ENCODE measurements at places on chromosomes 2 and 18.

DNA sequence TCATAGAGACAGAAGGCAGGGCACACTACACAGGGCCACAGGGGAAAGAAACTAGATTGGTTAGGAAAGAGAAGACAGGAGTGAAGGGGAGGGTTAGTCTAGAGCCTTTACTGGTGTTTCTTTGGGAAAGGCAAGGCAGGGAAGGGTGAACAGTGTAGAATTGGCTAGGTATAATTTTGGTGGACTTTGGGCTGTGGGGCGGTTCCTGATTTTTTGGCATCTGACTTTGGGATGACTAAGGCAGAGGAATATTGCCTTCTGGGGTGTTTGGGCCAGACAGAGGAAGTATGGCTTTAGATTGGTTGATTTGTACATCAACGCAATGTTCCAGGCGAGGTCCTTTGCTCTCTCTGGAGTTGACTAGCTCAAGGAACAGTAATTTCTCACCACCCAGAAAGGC, 534.8 kb downstream of the DCC start:
- DNase-seq = no peak

- no peak for DNase-seq
Measured at GRCh38 chr2:71330585-71331330, 824 bp upstream of the ZNF638 start.

GRCh38 chr2:910698-911097, 40.0 kb upstream of the SNTG2 start:
- no peak for DNase-seq

DNA sequence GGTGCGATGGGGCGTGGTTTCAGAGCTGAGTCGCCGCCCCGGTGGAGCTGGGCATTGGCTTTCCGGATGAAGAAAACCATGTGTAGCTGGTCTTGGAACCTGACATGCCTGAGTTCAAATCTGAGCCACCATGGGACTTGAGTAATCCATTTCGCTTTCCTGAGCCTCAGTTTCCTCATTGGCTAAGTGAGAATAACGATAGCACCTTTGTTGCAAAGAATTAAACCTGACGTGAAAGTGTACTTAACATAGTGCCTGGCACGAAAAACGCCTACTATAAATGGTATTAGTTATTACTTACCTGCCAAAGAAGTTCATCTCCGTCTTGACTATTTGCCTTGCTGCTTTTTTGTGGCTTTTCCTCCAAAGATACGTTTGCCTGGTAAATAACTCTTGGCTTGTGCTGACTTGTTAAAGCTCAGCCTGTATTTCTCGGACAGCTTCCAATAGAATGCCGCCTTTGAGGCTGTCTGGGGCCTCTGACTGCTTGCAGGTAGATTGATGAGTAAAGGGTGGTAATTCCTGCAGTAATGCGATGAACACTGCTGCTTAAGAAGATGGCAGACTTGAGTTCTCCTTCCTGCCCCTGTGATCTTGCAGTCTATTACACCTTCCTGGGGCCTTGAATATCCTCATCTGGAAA, 1.3 kb downstream of the CDCA7 start:
- DNase-seq = no peak

DNA sequence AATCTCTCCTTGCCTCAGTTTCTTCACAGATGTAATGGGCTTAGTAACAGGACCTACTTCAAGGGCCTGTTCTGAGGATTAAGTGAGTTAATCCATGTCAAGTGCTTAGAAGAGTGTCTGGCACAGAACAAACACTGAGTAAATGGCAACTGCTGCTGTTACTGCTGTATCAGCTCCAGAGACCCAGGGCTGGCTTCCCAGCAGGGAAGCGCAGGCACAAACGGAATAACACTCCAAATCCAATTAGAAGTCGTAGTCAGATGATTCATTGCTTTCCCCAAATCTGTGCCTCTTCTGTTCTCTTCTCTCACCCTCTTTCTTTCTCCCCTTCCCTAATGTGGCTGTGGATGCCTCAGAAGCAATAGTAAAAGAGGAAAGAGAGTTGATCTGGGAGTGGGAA, 101.1 kb upstream of the FZD7 start:
- no peak for DNase-seq

GRCh38 chr2:18387441-18388206, 172.8 kb downstream of the RDH14 start:
- DNase-seq = peak; percentile 31

DNA sequence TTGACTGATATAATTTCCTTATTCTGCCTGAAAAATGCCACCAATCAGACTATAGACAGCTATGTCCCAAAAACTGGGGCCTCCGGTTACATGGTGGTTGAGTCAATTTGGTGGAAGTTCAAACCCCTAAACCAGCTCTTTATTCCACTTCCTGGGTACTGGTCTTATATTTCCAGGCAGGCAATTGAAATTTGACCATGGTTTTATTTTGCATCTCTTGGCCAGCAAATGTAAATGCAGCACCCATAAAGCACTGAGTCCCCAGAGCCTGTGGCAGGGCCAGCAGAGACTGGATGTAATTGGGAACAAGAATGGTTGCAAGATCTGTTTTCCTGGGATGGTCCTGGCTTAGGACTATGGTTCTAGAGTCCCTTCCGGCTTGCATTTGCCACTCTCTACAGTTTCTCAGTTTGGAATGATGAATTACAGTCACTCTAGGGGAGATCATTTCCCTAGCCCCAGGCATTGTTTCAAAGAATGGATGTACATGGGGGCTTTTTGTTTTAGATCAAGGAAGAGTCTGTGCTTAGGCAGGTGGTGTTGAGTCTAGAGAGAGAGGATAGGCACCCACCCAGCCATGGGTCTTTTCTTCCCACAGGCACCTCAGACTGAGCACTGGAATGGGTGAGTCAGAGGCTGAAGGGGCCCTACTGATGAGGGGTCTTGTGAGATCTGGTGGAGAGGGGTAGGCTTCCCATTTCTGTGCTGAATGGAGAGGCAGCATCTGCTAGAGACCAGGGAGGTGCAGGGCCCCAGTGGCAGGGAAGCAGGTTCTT, 108.4 kb upstream of the CDC42EP3 start:
- no peak for DNase-seq

GRCh38 chr2:49037197-49037596, 117.1 kb downstream of the FSHR start:
- DNase-seq = no peak

- DNase-seq = no peak
Measured at GRCh38 chr2:102239344-102239743, 52.5 kb downstream of the IL1RL2 start.

GRCh38 chr2:219542931-219543595, 546 bp downstream of the CHPF start:
- DNase-seq = no peak

DNA sequence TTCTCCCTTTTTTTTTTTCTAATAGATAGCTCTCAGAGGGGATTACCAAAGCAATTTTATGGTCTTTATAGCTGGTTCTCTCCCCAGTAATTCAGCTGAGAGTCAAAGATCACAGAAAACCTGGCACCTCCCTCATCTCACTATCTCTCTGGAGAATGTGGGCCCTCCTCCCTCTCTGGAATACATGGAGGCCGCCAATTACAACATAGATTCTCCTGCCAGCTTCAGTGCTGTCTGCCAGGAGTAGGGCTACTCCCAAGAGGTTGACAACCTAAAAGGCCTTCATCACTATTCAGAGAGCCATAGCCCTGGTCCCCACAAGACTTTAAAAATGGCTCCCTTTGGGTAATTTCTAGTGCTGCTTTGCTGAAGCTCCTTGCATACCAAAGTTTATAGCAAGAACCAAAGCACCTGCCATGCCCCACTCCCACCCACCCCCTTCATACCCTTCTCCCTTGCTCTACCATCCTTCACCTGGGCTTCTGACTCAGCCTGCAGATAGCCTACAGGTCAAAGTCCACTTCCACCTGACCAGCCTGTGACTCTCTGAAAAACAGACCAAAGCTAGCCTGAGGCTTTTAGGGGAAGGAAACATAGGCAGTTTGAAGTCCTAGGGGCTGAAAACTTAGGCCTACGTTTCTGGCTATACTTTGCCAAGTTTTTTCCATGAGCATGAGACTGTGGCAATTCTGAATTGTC, 472.3 kb downstream of the TNS1 start:
- DNase-seq = no peak

DNA sequence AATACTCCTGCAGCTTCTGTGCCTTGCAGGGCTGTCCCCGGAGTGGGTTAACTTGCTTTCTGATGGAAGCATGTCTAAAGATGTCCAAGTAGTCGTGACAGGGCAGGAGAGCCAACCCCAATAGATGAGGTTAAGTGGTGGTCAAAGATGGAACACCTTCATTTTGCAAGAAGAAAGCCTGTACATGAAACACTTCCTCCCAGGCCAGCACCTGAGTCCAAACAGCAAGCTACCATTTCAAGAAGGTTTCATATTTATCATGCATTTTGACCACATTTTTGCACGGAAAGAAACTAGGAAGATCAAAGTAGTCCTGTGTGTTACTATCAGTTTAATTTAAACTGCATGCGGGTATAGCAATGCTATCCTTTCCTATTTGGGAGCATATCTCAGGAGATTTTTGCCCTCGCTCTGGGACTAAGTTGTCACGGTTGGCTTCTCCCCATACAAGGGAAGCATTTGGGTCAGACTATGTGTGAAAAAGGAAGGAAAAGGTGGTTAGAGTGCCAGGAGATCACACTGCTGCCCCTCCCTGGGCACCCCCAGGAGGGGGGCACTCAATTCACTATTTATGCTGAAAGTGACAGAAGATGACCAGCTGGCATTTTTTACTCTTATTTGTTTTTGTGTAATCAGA, 187.6 kb downstream of the ZNF521 start:
- no peak for DNase-seq

GRCh38 chr2:128311216-128311754, 7.4 kb downstream of the HS6ST1 start:
- DNase-seq = no peak

DNA sequence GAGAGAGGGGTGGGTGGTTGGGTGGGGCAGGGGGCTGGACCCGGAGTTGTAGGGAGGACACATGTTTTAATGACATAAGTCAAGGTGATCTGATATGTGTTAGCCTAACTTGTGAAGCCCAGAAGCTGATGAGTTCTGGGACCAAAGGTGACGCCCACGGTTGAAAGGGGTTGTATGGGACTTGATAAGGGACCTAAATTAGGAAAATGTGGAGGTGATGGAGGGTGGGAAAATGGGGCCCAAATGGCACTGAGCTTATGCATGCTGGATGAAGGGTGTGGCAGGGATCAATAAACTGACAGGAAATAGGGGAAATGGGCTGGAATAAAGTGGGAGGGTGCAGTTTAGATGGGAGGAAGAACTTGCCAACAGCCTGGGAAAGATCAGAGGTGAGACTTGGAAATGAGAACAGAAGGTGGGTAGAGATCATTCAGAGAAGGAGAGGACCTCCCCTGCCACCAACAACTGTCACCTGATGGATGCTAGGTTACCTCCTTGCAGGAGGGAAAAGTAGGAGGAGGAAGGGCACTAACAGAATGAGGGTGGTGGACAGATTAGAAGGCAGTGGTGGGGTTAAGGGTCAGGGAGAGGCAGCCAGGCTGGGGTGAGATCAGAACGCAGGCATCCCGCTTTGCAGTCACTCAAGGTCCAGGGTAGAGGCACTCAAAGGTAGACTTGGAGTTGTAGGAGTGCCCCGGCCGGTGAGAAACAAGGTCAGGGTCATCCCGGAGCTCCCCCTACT, 15.3 kb downstream of the WNT10A start:
- DNase-seq = no peak

DNA sequence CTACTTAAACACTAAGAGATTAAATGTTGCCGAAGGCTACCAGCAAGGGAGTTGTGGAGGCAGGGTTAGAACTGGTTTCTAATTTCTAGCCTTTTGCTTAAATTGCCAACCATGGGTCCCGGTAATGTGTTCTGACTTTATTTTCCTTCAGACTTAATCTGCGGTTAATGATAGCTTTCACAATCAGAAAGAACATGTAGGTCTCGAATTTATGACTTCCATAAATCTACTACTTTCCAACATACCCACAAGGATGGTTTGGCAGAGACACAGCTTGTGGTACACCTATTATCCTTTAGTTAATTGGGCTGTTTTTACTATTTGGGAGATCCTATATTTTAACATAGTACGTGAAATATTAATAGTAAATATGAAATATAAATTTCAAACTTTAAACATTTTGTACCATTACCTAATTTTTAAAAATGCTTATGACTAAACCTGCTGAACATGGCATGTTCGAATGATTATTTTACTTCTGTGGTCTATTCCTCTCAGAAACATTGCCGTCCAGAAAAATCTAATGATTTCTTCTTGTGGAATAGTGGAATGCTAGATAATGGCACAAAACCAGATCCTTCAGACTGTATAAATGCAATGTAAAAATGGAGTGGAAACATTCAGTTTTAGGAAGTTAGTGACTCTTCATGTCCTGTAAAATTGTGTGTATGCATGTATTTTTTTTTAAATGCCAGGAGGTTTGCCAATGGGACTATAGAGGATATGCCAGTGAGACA, 41.3 kb downstream of the PARD3B start:
- no peak for DNase-seq

GRCh38 chr18:70334728-70335329, 46.0 kb downstream of the SOCS6 start:
- DNase-seq = no peak

DNA sequence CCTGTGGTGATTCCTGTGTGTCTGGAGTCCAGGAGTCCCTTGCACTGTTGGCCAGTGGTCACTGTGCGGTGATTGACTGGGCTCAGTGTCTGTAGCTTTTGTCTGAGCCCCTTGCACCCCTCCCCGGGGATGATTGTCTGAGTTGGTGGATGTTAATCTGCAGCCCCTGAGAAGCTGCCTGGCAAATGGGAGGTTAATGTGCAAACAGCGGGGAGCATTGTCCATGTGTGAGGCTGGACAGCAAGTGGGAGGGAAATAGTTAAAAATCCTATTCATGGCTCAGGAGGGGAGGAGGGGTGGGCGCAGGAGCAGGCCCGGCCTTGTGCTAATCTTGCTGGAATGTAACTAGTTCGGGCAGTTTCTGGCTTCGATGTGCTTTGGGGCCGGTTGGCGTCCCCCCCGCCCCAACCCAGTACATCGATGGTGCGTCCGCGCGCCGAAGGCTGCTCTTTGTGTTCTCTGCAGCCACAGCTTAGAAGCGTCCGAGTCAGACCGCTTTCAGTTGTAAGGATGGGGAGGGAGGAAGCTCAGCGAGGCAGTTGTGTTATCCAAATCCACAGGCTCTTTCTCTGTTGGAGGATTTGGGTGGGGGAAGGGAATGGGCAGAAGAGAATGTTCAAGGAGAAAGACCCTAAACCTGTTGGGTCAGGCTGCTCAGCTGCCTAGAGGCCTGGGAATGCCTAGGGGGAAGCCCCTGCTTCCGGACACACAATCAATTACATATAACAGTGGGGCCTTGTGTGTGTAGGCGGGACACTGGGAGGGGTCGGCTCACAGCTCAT, 71.8 kb downstream of the TGOLN2 start:
- no peak for DNase-seq

DNA sequence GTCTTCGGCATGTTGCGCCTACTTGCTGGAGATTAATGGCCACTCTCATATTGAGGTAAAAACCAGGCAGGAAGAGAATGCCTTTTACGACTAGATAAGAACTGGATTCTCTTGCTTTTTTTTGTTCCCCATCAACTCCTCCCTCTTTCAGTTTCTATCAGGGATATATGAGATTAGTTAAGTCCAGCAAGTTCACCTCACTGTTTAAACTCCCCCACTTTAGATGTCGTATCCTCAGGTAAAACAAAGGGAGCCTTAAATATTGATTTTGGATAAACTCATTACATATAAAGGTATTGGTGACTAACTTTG, 98.4 kb downstream of the PLEKHM3 start:
- no peak for DNase-seq
